Occipital lobe (tissue), 3 donors: ENCODE measurements at places on chromosomes 7 and 10. TPM values are rescaled to one million over a fixed set of nuclear protein-coding genes. Genes with fewer than 3 reads are reported as not detected.

- DNase-seq, result no peak
Observed at GRCh38 chr7:127654404-127655394, 2.7 kb downstream of the SND1 start.

DNA sequence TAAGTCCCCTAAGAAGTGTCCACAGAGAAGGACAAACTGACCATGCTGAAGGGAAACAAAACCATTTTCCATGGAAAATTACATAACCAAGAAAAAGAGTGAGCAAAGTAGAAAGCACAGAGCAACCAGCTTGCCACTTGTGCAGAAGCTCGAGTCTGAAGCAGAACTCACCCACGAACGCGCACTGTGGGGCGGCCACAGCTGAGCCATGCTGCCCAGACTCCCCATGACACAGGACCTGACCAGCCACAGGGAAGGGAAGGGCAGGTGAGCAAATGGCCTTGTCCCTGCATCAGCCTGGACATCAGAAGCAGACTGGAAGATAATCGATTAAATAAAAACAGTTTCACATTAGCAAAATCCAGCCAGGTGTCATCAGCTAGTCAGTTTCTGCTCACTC, 95.7 kb downstream of the TCERG1L start:
- DNase-seq, result no peak

EBLN1 gene
- not detected for total RNA-seq

DNA sequence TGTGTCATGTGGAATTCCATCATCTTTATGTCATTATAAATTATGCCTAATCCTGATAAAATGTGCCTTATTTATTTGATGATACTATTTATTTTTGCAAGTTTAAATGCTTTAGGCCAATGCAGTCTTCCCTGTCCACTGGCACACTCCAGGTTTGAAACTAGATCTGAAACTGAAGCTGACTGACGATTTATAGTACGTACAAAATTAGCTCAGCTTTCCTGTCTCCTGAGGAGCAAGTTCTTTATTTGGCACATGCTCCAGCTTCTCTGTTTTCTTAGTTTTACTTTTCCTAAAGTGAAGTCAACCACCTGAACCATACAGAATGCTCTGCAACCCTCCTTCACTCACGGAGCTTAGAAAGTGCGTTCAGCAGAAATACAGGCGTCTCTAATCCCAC, 164.1 kb downstream of the HECW1 start:
- DNase-seq, result no peak

INSIG1 gene
- total RNA-seq, result 109 TPM

GRCh38 chr7:101740981-101741725, 76.3 kb upstream of the CUX1 start:
- no peak for DNase-seq

- DNase-seq, result no peak
Observed at GRCh38 chr10:18527687-18528086, 123.7 kb downstream of the NSUN6 start.

GRCh38 chr7:85669225-85669624, 482.4 kb upstream of the SEMA3D start:
- no peak for DNase-seq

- DNase-seq, result no peak
Observed at GRCh38 chr7:137421366-137421765, 77.8 kb upstream of the PTN start.

GRCh38 chr10:67853512-67853911, 15.5 kb upstream of the DNAJC12 start:
- no peak for DNase-seq

DNA sequence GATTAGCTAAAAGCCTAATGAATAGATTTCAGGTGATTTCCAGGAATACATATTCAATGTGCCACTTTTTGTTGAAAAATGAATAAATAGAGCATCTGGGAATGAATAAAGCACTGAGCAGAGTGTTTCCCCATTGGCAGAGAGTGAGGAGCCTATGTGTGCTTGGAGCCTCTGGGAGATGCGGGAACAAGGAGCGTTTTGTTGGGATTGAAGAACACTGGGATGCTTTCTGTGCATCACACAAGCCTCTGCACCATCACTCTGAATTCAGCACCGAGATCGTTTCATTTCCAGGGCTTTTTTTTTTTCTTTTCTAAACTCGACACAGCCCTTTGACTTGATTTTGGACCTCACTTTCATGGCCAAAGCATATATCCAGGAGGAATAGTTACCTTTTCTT, 111.4 kb downstream of the BAMBI start:
- DNase-seq, result peak; percentile 29

ACTL6B gene
- 109 TPM for total RNA-seq
